ENCODE measurements at places on chromosomes 3 and 15. TPM values are rescaled to one million over a fixed set of nuclear protein-coding genes. Genes with fewer than 3 reads are reported as not detected.

The C3orf20 gene
- not detected for total RNA-seq

The ASB14 gene
- total RNA-seq = not detected

The PLXNA1 gene
- total RNA-seq = 44.0 TPM

- no peak for DNase-seq
Observed at GRCh38 chr3:196995646-196996355, 27.2 kb upstream of the PIGZ start.

DNA sequence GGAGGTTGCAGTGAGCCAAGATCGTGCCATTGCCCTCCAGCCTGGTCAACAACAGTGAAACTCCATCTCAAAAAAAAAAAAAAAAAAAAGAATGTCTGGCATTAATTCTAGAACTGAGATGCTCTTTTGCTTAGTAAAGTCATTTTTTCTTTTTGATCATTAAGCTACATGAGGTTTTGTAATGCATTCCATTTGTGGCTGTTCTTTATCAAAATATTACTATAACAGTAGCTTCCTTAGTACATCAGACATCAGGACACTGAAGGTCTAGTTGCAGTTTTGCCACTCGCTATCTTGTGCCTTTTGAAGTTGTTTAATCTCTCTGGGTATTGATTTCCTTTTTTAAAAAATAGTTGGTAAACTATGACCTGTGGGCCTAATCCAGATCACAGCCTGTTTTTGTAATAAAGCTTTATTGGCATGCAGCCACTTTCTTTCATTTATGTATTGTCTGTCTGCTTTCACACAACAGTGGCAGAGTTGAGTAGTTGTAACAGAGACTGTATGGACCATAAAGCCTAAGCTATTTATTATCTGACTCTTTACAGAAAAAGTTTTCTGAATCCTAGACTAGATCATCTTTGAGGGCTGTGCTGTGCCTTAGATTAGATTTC, 76.6 kb downstream of the SLC25A26 start:
- no peak for DNase-seq

The CATSPER2 gene
- total RNA-seq = 0.60 TPM

GRCh38 chr15:58864602-58865424, 68.7 kb downstream of the SLTM start:
- DNase-seq = no peak

DNA sequence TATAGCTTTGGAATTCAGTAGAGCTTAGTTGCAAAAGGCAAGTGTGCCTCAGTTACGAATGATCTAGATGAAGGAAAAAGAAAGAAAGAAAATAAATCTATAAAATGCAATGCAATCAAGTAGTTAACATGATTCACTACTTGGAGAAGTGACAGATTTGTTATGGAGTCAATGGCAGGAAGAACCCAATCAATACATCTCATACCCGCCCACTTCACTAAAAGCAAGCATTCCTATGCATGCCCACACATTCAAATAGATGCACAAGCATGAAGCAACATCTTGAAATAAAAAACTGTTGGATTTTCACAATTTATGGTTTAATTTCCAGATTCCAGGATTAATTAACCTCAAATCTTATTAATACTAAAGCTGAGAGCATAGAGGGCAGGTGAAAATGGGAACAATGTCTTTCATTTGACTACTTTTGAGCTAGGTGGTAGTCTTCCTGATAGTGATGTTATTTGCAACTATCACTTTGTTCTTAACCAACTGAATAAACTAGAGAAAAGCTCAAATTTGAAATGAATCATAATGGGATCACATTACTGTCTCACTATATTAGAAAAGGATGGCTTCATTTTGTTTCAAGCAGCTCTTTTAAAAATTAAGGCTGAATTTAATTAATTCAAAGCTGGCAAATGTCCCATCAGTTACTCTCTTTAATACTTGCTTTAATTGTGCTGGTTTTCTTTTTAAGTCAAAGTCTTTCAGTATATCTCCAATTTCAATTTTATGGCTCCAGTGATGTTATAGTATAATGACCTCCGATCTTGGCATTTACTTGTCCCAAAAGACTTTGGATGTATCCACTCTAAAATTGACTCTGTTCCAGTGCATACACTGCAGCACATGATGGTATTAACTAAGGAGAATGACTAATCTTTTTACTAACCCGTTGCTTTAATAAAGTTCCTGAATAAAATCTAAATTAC, 46.7 kb upstream of the CCDC50 start:
- DNase-seq = no peak

The ATG3 gene
- total RNA-seq = 126 TPM

DNA sequence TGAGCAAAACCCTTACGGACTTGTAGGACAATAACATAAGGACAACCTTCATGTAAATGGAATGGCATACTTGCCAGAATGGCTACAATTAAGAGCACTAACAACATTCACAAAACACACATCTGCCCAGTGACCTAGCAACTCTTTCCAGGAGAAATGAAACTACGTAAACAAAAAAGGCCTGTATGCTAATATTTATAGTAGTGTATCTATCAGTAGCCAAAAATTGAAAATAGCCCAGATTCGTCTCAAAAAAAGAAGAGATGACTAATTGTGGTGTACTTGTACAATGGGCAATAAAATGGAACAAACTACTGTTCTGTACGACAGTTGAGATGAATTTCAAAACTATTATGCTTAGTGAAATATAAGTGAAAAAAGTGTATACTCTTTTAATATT, 38.4 kb downstream of the CMC1 start:
- no peak for DNase-seq

DNA sequence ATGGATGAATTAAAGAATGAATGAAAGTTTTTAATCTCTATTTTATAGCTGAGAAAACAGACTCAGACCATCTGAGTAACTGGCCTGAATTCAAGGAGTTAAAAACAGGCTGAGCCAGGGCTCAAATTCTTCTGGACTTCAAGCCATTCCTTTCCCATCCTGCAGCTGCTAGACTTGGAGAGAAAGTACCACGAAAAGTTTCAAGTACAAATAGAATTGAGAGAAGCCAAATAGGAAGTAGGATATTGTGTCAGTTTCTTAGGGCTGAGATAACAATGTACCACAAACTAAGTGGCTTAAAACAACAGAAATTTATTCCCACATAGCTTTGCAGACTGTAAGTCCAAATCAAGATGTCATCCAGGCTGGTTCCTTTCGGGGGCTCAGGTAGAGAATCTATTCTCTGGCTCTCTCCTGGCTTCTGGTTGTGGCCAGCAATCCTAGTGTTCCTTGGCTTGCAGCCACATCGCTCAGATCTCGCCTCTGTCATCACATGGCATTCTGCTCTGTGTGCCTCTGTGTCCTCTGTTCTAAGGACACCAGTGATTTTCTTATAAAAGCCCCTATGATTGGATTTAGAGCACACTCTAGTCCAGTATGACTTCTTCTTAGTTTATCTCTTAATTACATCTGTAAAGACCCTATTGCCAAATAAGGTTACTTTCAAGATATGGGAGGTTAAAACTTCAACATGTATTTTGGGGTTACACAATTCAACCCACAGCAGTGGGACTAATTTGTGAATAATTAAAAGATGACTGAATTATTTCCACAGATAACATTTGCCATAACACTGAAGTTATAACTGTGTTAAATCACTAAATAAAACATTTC, 25.7 kb upstream of the GOLIM4 start:
- DNase-seq = no peak

DNA sequence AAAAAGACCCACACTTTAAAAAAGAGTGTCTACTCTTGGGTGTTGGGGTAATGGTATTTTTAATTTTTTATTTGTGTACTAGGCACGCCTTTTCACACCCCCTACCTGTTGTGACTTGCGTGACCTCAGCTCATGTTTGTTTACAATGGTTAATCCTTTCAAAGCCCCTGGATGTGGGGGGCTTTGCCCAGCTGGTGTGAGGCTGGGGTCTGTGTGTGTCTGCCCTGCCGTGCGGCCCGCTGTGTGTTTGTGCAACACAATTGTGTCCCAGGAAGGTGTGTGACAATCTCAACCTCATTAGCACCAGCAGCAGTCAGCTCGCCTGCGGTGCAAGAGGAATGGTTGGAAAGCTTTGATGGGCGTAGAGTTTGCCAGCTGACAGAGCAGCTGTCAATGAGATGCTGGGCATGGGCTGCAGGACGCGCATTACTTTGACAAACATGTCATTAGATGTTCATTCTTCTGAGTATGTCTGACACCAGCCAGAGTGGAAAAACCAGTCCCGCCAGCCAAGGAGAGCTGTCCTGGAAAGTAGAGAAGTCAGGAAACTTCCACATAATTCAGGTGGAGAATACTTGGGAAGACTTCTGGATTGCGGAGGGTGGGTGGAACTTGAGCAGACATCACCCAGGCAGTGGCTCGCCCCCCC, 9.6 kb downstream of the LRRK1 start:
- DNase-seq = no peak

- no peak for DNase-seq
Observed at GRCh38 chr3:149414557-149415231, 37.2 kb upstream of the TM4SF1 start.

- DNase-seq = no peak
Observed at GRCh38 chr3:123344907-123345594, 103.8 kb downstream of the ADCY5 start.

DNA sequence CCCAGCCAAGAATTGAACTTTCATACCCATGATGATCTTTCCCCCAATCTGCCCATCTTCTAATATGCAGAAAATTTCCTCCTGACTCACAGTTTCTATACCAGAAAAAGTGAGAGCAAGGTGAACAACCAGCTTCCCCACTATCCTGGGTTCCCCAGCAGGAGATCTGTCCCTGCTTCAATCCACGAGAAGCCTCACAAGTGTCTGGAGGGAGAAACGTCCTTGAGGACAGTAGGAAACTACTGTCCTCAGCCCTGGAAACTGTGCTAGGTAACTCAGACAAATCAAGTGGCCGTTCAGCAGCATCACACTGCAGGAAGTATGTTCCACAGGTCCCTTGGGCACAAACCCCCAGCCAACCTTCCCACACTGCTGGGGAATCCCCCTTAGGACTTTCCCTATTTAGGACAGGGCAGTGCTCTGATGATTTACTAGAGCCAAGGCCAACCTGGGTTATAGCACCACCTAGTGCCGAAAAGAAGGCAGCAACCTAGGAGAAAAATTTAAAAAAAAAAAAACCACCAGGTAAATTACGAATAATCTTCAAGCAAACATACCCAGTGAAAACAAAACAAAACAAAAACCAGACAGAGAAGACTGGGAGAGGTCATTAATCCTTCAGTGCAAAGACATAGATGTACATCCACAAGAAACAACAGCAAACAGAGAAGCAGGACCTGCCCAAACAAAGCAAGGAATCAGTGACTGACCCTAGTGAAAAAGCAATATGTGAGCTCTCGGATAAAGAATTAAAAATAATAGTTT, 36.0 kb downstream of the MORC1 start:
- DNase-seq = peak; percentile 49

The SPCS1 gene
- 209 TPM for total RNA-seq

GRCh38 chr3:158109295-158109803, 540 bp upstream of the RSRC1 start:
- DNase-seq = no peak

The EHD4 gene
- 43.4 TPM for total RNA-seq

GRCh38 chr3:188817103-188817934, 354.5 kb upstream of the TPRG1 start:
- DNase-seq = no peak

- DNase-seq = no peak
Observed at GRCh38 chr3:104385421-104385820, 981.3 kb upstream of the ALCAM start.

GRCh38 chr15:101373577-101373976, 78.5 kb upstream of the SNRPA1 start:
- DNase-seq = no peak

The PLA2G4D gene
- total RNA-seq = not detected

GRCh38 chr3:99730870-99731269, 86.8 kb upstream of the CMSS1 start:
- DNase-seq = no peak

The BNIP2 gene
- total RNA-seq = 159 TPM

DNA sequence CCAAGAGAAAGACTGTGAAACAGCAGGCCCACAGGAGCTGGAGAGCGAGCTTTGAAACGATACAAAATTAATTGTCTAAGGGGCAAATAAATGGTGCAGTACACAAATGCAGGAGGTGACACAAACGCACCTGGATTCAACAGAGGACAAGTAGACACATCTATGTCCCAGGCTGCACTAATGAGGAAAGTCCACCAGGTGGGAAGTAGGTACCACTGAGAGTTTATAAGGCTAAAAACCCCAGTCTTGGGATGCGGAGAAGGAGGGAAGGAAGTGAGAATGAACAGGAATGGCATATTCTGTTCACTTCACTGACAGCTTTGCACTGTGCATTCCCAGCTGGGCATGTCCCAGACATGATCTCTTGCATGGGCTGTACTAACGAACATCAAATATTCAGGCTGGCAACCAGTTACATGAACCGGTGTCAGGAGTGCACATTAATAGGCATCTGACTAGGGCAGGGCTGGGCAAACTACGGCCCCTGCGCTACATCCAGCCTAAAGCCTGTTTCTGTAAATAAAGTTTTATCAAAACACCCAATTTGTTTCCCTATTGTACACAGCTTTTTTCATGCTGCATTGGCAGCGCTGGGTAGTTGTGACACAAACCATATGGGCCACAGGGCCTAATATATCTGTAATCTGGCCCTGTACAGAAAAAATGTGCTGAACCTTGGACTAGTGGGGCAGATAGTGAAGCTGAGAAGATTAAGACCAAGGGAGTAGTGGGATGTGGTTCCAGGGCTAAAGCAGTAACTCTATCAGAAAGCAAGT, 107.0 kb downstream of the IGF2BP2 start:
- DNase-seq = no peak

DNA sequence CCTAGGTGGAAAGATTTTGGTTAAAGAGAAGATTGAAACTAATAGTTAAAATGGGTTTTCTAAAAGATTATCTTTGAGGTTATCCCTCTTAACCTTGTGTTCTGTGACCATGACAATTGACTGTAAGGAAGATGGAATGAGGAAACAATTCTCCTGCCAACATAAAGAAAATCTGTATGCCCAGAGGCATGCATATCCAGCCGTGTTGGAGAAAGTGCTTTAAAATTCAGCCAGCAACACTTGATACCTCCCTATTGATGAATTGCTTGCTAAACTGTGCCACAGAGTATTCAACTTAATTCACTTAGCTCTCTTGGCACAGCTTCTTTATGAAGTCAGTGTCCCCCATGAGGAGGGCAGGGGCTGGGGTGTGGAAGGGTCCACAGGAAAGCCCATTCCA, 203.5 kb downstream of the UBE2E2 start:
- DNase-seq = peak; percentile 26

The ZNF717 gene
- total RNA-seq = 9.7 TPM

DNA sequence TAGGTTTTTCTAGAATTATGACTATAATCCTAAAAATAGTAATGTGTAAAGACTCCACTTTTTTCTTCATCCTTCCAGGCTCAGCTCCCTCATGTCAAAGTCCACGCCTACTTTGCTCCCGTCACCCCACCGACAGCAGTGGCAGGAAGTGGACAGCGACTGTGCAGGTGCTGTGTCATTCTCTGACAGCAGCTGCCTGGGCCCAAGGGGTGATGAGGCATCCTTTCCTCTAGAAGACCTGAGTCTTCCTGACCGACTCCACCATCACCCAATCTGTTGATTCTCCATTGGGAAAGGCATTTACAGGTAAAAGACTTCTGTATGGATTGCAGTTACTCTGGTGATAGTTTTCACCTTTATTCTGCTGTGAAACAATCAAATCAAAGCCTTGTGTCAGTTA, 54.8 kb downstream of the UBP1 start:
- DNase-seq = no peak

All from RPMI7951 (cell line).